CD4-positive, alpha-beta T cell treated with Interleukin-4 for 1 hour (primary cell): ENCODE measurements at places on chromosomes 4 and X.

- DNase-seq = no peak
These were observed 1.0 kb upstream of the THAP9 start for GRCh38 chr4:82899374-82900065.

DNA sequence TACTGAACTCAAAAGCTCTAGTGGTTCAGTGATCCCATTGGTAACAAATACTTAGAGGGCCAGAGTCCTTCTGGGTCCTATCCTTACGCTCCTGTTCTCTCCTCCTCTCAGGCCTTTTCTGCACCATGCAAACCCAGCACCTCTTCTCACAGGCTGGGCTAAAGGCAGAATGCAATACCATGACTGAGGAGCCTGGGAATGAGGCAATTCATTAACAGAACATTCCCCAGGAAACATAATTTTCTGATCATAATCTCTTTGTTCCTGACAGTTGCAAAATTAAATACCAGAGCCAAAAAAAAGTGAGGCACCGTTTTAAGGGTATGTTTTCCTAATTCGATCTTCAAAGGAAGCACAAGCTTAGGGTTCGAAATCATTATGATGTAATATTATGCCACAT is 9.0 kb downstream of the SORBS2 start:
- DNase-seq = no peak

GRCh38 chr4:139207873-139208403 is 30.9 kb upstream of the ELF2 start:
- DNase-seq = no peak

GRCh38 chr4:177131736-177132135 is 177.9 kb upstream of the NEIL3 start:
- no peak for DNase-seq

- DNase-seq = no peak
These were observed 38.0 kb upstream of the IL21 start for GRCh38 chr4:122658818-122659295.

DNA sequence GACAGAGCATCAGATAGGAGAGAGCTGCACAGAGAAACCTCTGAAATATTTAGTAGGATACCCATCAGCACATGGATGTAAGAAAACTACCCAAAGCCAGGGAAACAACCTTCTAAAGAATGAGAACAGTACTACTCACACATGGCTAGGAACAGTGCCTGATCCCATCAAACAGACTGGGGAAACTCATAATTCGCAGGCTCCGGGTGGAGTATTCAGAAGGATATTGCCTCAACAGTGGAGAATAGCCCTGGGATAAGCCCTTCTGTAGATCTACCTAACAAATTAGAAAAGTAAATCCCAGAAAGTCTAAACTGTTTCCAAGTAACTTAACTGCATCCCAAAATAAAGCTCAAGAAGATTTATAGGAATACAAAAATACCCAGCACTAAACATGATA is 17.8 kb downstream of the RCHY1 start:
- no peak for DNase-seq

GRCh38 chr4:16530688-16531635 is 304.7 kb upstream of the TAPT1 start:
- DNase-seq = no peak

DNA sequence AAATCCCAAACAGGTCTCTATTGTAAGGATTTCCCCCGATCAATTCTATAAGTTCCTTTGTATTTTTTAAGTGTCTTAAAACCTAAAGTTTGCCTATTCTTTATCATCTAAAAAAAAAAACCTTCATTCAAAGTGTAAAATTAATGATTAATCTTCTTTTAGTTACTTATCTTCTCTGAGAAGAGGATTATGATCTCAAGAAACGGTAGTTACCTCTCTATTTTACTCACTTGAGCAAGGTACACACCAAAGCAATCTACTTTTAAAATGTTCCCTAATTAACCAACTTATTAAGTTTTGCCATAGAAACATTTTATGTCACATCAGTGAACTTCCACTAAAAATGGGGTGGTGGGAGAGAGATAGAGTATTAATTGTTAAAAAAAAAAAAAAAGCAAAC is 15.2 kb upstream of the GALNT7 start:
- no peak for DNase-seq

DNA sequence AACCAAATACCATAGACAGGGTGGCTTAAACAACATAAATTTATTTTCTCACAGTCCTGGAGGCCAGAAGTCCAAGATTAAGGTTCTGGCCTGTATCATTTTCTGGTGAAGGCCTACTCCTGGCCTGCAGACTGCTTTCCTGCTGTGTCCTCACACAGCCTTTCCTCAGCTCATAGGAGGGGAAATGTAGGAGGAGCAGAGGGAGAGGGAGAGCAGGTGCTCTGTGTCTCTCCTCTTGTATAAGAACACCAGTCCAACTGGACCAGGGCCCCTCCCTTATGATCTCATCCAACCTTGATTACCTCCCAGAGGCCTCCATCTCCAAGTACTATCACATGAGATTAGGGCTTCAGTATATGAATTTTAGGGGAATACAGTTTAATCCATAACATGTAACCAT is 34.3 kb downstream of the RAPGEF2 start:
- no peak for DNase-seq

- DNase-seq = no peak
These were observed 1.6 kb downstream of the OPRPN start for GRCh38 chr4:70399319-70399718.

DNA sequence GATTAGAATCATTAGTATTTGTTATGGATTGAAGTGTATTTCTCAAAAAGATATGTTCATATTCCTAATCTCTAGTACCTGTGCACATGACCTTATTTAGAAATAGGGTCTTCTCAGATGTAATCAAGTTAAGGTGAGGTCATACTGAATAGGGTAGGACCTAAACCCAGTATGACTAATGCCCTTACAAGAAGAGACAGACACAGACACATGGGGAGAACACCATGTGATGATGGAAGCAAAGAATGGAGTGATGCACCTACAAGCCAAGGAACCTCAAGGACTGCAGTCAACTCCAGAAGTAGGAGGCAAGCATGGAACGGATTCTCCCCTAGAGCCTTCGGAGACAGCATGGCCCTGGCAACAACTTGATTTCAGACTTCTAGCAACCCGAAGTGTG is 31.4 kb downstream of the OTUD4 start:
- no peak for DNase-seq

- no peak for DNase-seq
These were observed 143.5 kb upstream of the LNX1 start for GRCh38 chr4:53734584-53735353.

GRCh38 chr4:19010761-19011160 is 989.2 kb upstream of the LCORL start:
- DNase-seq = no peak

GRCh38 chr4:3225936-3226335 is 23.0 kb upstream of the MSANTD1 start:
- DNase-seq = no peak

DNA sequence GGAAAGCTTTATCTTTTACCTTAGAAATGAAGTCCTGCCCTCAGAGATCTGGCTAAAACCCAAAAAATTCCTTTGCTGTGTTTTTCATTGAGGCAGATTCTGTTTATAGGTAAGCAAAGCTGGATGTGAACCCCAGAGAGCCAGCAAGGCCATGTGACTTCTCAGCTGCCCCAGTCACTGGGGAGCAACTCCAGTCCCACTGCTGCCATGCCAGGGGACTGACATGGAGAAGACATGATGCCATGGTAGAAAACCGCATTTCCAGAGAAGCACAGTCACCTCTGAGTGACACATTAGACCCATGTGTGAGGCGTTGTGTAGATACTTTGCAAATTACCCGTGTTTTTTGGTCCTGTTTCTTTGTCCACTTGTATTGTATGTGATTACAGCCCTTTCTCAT is 45.4 kb downstream of the PTTG2 start:
- no peak for DNase-seq

GRCh38 chrX:110852180-110852579 is 56.6 kb upstream of the CHRDL1 start:
- no peak for DNase-seq

- no peak for DNase-seq
These were observed 494.2 kb upstream of the INTU start for GRCh38 chr4:127138586-127138985.

DNA sequence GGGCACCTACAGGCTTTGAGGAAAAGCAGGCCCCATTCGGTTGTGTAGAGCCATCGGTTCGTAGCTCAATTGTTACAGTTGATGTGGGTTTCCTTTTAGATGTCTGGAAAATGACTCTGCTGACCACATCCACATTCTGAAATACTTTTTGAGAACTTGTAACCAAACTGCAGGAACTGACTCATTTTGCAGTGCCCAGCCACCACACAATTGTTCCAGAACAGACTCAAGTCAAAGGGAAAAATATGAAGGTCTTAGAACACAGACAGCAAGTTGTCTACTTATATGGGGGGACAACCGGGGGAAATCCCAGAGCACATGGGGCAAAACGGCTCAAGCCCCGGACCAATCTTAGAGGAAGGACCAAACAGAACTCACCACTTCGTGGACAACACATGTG is 557.6 kb upstream of the DIPK2B start:
- DNase-seq = peak; percentile 69

DNA sequence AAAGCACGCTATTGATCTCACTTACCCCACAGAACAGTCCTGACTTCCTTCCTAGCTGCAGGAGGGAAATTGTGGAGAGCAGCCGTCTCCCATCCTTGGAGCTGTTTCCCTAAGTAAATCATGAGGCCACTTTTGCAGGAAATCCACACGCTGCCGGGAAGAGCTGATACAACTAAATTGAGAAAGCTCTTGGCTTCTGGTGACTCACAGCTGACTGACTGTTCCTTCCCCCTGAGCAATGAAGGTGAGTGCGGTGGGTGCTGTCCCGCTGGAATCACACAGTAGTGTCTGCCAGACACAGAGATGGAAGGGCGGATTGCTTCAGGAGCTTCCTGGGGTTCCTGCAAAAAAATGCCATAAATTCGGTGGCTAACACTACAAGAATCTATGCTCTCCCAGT is 268.9 kb downstream of the ASMT start:
- no peak for DNase-seq

DNA sequence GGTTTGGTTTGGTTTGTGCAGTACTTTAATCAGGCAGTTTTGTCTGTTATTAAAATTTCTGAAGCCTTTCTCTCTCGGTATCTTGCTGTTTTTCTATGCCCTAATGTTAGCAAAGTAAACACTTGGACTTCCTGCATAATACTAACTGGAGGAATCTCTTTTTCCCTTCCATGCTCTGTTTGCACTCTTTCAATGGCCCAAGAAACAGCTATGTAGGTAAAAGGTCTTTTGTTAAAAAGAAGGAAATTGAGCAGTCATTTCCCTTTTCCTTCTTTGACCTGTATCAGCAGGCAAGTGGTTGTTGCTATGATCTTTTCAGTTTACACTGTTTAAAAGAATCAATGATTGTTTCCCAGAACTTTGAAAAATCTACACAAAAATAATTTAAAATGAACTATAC is 82.7 kb downstream of the CCSER1 start:
- DNase-seq = no peak

GRCh38 chr4:76723924-76724323 is 174.0 kb downstream of the SOWAHB start:
- DNase-seq = no peak

DNA sequence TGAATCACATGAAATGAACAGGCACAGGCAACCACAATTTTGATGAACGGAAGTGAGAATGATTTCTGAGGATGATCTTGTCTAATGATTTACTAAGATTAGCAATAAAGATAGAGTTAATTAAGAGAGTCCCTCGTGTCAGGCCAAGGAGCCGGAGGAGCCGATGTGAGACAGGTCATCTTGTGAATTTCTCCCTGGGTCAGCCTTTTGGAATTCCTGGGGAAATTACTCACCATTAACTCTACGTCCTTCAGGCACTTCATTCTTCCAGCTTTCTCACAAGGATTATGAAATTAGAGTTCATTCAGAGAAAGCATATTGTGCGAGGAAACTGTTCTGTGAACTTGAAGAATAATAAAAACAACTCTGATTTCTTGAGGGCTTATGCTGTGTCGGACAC is 86.7 kb downstream of the PSAPL1 start:
- DNase-seq = no peak

- peak; percentile 29 for DNase-seq
These were observed 519.5 kb downstream of the BCOR start for GRCh38 chrX:39577985-39578869.

GRCh38 chrX:105314458-105314857 is 94.0 kb upstream of the TEX13A start:
- DNase-seq = no peak

DNA sequence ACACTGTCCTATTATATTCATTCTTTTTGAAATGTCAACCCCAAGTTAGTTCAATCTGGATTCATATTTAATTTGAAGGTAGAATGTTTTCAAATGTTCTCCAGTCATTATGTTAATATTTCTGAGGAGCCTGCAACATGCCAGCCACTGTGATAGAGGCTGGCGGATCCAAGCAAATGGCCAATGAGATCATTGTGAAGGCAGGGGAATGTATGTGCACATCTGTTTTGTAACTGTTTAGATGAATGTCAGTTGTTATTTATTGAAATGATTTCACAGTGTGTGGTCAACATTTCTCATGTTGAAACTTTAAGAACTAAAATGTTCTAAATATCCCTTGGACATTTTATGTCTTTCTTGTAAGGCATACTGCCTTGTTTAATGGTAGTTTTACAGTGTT is 1.6 kb downstream of the CXCL1 start:
- no peak for DNase-seq

- DNase-seq = no peak
These were observed 61.1 kb downstream of the CPEB2 start for GRCh38 chr4:15063341-15063740.

DNA sequence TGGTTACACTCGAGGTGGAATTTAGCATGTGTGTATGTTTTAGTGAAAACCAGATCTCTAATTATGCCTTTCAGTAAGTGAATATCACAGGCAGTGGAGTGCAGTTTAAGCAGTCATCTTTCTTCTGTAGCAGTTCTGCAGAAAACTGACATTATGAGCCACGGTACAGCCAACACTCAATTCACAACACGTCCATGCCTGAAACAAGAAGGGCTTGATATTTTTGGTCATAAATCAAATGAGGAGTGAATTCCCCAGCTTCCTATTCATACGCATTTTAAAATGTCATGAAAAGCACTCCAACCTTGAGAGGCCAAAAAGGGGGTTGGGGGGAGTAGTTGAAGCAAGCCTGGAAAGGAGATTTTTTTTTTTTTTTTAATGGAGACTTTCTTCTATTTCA is 316.7 kb downstream of the ARHGAP10 start:
- DNase-seq = no peak

DNA sequence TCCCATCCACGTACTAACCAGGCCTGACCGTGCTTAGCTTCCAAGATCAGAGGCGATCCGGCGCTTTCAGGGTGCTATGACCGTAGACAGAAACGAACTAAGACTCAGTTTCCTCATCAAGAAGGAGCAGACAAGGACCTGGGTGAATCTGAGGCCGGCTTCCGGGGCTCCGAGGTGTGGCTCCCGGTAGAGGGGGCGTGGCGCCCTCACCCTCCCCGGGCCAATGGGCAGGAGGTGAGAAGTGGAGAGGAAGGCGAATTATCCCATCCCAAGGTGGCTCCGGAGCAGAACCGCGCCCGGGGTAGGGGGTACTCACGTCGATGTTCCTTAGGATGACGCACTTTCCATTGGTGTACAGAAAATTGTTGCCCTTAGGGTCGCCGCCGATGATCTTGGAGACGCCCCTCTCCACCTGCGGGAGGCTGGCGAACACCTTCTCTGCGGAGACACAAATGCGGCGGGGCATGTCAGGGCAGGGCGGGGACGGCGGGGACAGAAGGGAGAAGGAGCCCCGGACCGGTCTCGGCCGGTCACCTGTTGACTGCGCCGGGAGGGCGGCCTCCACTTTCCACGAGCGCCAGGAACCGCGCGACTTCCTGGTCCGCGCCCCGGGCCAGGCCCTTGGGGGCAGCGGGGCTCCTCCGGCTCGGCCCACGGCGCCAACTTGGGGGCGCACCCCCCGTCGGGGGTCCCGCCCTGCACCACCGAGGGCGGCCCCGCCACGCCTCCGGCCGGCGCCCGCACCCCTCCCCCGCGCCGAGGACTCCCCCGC is 616 bp downstream of the WDR1 start:
- peak; percentile 69 for DNase-seq

GRCh38 chr4:112082954-112083586 is 62.2 kb upstream of the FAM241A start:
- DNase-seq = no peak
